ENCODE measurements at places on chromosomes 6 and 20. TPM values are rescaled to one million over a fixed set of nuclear protein-coding genes. Genes with fewer than 3 reads are reported as not detected.

PRDM1 gene
- total RNA-seq = 3.2 TPM

MRPL14 gene
- 78.3 TPM for total RNA-seq

TGM2 gene
- total RNA-seq = 1,324 TPM

KIF13A gene
- 83.4 TPM for total RNA-seq

PRL gene
- total RNA-seq = not detected

Data from mammary microvascular endothelial cell (primary cell).